ENCODE measurements at places on chromosomes 6 and 20.

- no peak for DNase-seq
Measured at GRCh38 chr20:63267691-63268090, 4.9 kb upstream of the ARFGAP1 start.

- no peak for DNase-seq
Measured at GRCh38 chr6:168037242-168037641, 39.8 kb downstream of the KIF25 start.

GRCh38 chr6:53725791-53726575 lies 60.4 kb upstream of the KLHL31 start:
- DNase-seq, result peak; percentile 38

GRCh38 chr6:148203970-148204369 lies 138.7 kb upstream of the SASH1 start:
- peak; percentile 28 for DNase-seq
